ENCODE measurements at places on chromosomes 3 and 15.

DNA sequence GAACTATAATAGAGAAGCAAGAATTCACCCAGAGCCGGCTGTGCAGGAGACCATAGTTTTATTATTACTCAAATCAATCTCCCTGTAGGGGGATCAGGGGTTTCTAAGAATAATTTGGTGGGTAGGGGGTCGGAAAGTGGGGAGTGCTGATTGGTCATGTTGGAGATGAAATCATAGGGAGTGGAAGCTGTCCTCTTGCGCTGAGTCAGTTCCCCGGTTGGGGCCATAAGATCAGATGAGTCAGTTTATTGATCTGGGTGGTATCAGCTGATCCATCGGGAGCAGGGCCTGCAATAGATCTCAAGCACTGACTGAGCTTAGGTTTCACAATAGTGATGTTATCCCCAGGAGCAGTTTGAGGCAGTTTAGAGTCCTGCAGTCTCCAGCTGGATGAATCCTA lies 97.0 kb upstream of the SNRPN start:
- no peak for DNase-seq

DNA sequence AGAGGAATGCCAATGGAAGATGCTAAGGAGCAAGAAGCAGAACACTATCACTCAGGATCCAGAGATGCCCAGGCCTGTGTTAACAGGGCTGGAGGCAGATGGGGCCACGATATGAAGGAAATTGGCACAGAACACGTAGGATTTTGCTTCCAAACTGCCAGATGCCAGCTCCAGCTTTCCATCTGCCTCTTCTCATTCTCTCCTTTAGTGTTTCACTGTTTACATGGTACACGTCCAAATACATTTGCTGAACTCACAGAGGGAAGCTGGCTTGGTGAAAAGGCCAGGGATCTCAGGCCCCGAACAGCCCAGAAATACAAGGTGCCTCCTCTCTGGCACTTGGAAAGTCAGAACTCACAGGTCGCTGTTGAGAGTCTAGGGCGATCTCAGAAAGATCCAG lies 187.0 kb downstream of the NTRK3 start:
- no peak for DNase-seq

- DNase-seq, result no peak
These were observed 172.2 kb upstream of the ICE2 start for GRCh38 chr15:60651101-60651500.

- no peak for DNase-seq
These were observed 205.9 kb upstream of the HES1 start for GRCh38 chr3:193929921-193930646.

DNA sequence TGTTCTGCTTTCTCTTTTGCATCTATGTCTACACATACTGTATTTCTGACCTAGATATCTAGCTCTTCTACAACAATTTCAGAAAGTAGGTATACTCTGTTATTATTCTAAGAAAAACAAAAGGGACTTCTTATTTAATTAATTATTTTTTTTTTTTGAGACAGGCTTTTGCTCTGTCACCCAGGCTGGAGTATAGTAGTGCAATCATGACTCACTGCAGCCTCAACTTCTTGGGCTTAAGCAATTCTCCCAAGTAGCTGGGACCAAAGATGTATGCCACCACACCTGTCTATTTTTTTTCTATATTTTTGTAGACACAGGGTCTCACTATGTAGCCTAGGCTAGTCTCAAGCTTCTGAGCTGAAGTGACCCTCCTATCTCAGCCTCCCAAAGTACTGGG lies 130.6 kb downstream of the MBNL1 start:
- DNase-seq, result no peak

GRCh38 chr3:109532257-109533216 lies 195.2 kb upstream of the DPPA4 start:
- peak; percentile 16 for DNase-seq

DNA sequence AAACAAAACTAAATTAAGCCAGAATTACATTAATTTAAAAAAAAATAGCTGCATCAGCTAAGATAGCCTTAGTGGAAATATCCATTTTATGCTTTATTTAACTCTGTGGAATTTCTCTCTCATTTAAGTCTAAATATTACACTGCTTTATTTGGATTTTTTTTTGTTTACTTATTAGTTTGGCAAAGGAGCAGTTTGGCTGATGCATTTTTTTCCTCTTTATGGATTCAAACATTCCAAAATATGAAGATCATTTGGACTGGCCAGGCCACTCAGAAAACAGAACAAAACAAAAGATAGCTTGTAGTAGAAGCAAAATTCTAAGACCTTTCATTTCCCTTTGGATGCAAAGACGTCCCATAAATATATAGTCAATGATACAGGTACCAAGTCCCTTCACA lies 707.3 kb upstream of the UBE2E2 start:
- DNase-seq, result no peak

DNA sequence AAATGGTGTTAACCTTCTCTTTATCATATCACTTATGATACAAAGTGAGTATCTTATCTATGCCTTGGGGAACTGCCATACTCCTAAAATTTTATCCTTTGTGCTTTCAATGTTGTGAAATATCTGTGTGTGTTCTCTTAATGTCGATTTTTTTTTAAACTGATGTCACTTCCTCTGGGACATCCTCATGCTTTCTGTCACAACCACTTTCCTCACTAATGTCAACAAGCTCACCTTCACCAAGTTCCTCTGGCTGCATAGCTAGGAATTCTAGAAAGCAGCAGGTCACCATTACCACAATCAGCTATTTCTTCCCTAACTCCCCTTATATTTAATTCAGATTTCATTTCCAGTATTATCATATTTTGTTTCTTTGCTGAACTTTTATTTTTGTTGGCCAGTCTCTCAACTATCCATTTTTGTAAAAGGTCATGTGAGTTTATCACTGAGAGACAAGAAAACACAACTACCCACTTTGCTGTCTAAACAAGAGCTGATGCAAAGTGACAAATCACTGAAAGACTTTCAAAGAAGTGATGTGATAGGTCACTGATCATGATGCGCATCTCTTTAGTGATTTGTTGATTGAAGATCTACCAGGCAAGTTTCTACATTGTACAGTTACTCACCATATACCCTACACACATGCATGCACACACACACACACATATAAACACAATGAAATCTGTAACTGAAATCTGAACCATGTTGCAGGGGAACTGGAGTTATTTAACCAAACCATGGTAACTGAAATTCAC lies 369.0 kb downstream of the ULK4 start:
- no peak for DNase-seq

GRCh38 chr15:79140846-79141570 lies 50.4 kb upstream of the RASGRF1 start:
- no peak for DNase-seq

DNA sequence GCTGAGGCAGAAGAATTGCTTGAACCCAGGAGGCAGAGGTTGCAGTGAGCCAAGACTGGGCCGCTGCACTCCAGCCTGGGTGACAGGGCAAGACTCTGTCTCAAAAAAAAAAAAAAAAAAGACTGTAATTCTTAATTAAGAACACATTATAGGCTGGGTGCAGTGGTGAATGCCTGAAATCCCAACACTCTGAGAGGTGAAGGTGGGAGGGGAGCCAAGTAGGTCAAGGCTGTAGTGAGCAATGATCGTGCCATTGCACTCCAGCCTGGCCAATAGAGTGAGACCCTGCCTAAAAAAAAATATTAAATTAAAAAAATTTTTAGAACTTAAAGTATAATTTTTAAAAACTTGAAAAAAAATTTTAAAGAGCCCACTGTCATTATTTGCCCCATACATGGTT lies 13.4 kb upstream of the ARPIN start:
- DNase-seq, result no peak

DNA sequence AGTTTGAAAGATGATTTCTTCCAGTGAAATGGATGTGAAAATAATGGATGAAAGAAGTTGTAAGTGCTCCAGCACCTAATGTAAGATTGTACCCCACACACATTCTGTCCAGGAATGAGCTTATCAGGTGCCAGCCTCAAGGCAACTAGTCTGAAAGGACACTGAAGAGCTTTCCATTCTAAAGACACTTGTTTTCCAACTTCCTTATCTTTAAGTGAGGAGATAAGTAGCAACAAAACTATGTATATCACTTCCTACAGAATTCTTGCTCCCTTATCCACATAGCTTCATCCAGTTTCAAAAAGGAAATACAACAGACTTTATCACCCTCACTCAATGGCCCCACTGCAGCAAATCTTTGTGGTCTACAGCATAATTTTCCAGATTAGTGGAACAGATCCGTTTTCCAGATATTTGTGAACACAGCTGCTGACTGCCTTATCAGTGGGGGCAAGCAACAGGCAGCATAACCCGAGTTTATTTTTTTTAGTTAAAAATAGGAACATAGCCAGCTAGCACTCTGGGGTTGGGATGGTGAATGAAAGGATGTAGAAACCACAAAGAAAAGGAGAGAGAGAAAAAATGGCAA lies 60.6 kb downstream of the CD200R1L start:
- DNase-seq, result no peak

DNA sequence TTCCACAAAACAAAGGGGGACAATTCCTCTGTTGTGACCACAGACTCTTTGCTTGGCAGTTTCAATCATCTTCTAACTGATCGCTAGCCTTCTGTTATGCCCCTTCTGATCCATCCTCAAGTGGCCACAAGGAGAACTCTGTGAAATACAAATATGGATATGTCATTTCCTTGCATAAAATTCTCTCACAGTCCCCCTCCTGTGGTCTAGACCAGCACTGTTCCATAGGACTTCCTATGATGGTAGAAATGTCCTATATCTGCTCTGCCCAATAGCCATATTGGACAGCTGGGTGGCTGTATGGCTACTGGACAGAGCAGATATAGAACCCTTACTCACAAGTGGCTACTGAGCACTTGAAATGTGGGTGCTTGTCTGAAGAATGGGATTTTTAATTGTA lies 25.9 kb upstream of the SNRK start:
- DNase-seq, result no peak
